ENCODE measurements at places on chromosomes 6 and 20.

- DNase-seq: no peak
Observed at GRCh38 chr20:63283397-63284082, 9.4 kb upstream of the COL20A1 start.

GRCh38 chr20:58553166-58553696, 38.0 kb upstream of the APCDD1L start:
- no peak for DNase-seq

DNA sequence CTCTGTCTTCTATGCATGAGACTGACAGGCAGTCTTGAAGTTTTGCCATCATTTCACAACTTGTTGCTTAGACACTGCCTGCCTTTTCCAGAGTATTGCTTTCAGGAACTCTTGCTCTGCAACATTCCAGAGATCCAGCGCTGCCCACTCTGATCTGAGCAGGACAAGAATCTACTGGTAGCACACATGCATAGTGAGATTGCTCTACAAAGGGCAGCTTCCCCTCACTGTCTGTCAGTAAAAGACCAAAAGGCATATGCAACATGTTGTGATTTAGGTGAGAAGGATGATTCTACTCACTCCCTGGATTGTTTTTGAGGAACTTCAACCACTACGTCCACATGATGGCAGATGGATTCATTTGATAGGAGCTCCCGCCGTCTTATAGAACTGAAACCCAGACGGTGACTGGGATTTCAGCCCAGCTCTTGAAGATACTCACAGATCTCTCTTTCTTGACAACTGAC, 259.1 kb downstream of the ARID1B start:
- peak; percentile 35 for DNase-seq

DNA sequence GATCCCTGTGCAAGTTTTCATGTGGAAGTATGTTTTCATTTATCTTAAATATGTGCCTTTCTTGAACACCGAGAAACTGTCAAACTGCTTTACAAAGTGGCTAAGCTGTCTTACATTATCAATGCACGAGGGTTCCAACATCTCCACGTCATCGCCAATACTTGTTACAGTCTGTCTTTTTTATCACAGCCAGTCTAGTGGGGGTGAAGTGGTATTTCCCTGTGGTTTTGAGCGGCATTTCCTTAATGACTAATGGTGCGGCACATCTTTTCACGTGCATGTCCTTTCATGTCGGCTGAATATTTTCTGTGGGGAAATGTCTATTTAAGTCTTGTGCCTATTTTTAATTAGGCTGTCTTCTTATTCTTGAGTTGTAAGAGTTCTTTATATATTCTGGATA, 280.4 kb downstream of the FOXC1 start:
- peak; percentile 26 for DNase-seq

DNA sequence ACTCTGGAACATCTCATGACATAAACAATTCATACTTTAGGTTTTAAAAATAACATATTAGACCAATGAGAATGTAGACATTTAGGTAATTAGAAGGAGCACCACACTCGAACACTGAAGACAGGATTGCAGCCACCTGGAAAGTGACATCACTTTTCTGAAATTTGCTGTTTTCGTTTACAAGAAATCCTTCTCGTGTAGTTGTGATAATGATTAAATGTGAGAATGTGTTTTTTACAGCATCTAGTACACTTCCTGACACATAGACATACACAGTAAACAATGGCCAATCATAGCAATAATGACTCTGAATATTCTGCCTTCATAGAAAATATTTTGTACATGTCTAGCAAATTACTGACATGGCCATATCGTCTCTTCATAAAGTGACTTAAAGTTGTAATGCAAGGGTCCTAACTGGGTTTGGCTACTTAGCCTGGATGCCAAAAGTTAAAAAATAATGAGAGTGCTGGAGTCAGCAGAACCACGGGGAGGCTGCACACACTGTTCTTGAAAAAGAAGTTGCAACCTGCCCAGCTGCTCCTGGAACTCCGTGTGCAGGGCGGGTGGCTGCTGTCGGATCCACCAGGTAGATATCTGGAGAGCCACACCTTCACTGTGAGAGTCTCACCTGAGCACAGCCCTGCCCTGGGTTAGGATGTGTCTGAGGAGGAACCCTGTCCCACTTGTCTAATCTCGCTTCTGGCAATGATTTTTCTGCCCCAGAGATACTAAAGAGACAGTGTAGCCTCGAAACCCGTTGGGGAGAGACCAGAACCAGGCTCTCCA, 212.9 kb downstream of the QKI start:
- no peak for DNase-seq

- no peak for DNase-seq
Observed at GRCh38 chr20:19807946-19808330, 49.9 kb downstream of the RIN2 start.

- DNase-seq: no peak
Observed at GRCh38 chr6:21486115-21486514, 107.4 kb upstream of the SOX4 start.

DNA sequence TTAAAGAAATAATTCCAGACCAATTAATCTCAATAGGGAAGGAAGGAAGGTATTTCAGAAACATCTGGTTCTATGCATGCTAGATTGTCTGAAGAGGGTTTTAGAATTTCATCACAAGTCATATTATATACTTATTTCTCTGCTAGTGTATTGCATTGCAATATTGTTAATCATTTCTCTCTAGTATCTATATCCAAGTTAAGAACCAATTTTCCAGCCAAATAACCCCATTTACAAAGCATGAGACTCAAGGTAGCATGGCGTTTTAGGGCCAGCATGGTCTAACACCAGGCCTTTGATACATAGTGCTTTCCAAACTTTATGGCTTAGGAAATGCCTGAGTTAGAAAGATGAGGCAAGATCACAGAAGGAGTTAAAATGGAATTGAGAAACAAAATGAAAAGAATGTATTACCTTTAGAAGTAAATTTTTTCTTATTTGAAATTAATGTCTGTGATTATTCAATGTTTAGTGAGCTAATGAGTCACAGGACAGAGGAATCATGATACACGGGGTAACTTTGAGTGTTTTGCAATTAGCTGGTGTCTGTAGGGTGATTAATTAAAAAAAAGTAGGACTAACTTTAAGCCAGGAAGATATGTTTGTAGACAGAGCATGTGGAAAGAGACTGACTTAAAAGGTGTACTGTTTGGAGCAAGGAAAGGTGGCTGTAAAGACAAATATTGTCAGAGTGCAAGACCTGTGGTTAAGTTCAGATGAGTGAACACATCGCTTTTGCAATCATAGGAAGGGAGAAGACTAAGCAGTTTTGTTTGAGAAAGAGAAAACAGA, 1006.2 kb upstream of the CITED2 start:
- DNase-seq: peak; percentile 46

DNA sequence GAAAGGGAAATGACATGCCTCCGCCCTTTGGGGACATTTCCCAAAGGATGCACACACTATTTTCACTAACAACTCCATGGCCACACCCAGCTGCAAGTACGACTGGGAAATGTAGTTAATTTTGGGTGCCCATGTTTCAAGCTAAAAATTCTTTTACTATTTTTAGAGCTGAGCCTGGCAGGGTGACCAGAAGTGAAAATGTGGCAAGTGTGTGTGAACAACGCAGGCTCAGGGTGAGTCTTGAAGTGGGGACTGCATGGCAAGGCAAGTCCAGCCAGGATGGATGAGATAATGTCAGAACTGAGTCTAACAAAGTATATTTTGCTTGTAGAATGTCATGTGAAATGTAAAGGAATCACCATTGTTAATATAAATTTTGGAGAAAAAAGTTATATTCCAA, 17.0 kb upstream of the CD109 start:
- DNase-seq: no peak
